ENCODE measurements at places on chromosomes 13 and 19.

GRCh38 chr19:29761575-29762232 lies 46.6 kb upstream of the C19orf12 start:
- no peak for DNase-seq

DNA sequence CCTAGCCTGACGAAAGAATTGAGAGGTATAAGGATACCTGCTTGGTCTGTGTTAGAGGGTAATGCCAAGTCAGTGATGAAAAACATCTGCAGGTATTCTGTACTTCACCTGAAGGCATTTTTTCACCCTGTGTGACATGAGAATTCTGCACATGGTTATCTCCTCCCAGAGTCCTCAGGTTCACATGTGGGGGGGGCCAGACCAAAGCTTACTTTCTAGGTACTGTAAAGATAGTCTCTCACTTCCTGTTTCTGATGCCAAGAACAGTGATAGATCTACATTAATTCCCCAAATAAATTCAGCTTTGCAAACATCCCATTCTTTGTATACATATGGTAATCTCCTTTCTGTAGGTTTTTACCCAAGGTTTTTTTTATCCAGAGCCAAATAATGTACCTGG lies 53.4 kb downstream of the GPC6 start:
- no peak for DNase-seq

GRCh38 chr13:85661675-85662074 lies 137.5 kb downstream of the SLITRK6 start:
- DNase-seq = no peak

GRCh38 chr19:34794066-34794960 lies 21.3 kb upstream of the ZNF599 start:
- no peak for DNase-seq

GRCh38 chr13:22964245-22964966 lies 216.4 kb upstream of the SGCG start:
- no peak for DNase-seq

DNA sequence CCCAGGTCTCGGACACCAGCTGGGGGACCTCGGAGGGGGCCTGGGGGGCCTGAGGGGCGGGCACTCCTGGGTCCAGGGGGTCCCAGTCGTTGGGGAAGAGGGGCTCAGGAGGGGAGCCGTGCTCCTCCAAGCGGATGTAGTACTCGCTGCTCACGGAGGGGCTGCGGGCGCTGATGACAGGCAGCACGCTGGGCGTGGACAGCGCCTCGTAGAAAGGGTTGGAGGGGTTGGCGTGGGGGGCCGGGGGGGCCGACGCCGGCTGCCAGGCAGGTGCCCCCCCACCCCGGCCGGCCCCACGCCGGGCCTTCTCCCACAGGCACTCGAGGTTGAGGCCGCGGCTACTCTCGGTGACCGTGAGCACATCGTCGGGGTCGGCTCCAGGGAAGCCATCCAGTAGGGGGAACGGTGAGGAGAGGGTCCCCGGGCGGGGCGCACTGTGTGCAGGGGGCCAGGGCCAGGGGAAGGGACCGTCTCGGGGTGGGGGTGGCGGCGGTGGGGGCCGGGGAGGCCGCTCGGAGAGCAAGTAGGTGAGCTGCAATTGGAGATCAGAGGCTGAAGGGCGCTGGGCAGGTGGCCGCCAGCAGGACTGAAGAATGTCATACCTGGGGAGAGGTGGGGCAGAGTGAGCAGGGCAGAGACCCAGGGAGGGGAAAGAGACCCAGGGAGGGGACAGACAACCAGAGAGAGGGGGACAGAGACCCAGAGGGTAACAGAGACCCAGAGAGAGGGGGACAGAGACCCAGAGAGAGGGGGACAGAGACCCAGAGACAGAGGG lies 12.1 kb downstream of the LMTK3 start:
- DNase-seq = no peak

DNA sequence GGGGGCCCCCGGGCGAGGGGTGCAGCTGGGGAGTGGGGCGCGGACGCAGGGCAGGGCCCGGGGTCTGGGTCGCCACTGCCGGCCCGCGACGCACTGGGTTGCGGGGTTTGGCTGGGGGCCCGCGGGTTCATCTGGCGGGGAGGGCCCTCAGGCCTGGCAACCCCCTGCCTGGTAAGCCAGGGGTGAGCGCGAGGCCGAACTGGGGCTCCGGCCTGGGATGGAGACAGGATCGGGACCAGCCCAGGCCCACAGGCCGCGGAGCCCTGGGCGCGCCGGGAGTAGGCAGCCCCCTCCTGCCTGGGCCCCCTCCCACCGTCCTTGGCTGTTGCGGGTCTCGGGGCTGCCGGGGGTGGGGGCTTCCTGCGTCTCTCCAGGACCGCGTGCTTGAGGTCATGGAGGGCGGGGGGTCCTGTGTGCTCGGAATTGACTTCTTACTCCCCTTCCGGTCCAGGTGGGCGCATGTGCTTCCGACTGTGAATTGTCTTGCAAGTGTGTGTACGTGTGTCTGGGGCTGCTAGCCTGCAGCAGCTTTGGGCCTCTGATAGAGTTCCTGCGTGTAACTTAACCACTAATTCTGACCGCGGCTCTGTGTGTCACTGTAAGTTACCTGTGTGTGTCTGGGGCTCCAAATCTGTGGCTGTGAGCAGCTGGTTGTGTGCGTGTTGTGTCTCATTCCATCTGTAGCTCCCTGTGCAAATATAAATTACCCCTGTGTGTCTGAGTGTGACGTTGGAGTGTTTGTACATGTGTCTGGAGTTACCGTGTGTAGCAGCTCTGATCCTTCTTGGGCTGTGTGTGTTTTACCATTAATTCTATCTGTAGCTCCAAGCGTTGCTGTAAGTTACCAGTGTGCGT lies 751 bp downstream of the GRAMD1A start:
- no peak for DNase-seq

DNA sequence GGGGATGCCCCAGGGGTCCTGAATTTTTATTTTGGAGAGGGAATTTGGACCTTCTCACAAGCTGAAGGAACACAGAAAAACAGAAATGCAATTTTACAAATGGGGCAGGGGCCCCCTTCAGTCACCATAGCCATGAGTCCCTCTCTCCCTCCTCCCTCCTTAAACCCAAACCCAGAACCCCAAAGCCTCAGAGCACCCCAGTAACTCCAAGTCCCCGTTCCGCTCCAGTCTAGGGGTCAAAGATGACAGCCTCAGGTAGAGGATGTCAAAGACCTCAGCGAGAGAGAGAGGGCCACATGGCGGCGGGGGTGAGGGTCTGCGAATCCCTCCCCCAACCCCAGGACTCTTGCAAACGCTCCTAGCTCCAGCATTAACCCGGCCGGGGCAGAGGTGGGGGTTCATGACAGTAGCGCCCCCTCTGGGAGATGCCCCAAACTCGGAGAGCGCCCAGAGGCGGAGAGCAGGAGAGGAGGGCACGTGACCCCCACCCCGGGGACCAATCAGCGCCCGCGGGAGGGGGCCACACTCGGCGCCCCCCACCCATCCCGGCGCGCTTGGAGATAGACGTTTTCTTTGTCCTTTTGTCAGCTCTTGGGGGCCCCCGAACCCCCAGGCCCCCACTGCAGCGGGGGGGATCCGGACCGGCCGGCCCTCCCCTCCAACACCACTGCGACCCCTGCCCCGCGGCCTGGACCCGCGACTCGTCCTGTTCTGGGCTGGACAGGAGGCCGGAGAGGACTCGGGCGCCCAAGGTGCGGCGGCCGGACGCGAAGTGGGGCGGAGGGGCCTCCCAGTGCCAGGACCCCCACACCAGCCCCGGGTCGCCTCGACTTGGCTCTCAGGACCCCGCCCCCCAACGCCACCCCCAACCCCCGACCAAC lies 20.8 kb upstream of the SEMA6B start:
- no peak for DNase-seq

DNA sequence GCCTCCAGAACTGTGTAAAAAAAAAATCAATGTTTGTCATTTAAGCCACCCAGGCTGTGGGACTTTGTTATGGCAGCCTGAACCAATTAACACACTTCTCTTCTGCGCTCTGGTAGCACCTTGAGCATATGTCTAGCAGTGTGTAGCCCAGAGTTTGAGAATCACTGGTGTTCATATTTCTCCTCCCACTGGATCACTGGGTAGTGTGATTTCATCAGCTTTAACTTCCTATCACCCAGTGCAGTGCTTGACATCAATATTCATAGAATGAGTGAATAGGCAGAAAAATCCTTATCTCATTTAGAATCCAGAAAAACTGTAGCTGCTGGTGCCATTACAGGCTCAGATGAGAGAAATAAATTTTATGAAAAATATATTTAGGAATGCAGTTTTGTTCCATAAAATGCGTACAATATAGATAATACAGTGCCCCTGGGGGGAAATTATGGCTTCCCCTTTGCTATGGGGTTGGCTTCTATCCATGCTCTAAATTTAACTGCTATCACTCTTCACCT lies 30.7 kb upstream of the WASF3 start:
- no peak for DNase-seq

- no peak for DNase-seq
Observed at GRCh38 chr13:112712451-112713207, 22.8 kb downstream of the ATP11A start.

GRCh38 chr13:39274739-39275325 lies 236.6 kb downstream of the NHLRC3 start:
- no peak for DNase-seq

- no peak for DNase-seq
Observed at GRCh38 chr13:21657538-21657937, 13.3 kb upstream of the FGF9 start.

DNA sequence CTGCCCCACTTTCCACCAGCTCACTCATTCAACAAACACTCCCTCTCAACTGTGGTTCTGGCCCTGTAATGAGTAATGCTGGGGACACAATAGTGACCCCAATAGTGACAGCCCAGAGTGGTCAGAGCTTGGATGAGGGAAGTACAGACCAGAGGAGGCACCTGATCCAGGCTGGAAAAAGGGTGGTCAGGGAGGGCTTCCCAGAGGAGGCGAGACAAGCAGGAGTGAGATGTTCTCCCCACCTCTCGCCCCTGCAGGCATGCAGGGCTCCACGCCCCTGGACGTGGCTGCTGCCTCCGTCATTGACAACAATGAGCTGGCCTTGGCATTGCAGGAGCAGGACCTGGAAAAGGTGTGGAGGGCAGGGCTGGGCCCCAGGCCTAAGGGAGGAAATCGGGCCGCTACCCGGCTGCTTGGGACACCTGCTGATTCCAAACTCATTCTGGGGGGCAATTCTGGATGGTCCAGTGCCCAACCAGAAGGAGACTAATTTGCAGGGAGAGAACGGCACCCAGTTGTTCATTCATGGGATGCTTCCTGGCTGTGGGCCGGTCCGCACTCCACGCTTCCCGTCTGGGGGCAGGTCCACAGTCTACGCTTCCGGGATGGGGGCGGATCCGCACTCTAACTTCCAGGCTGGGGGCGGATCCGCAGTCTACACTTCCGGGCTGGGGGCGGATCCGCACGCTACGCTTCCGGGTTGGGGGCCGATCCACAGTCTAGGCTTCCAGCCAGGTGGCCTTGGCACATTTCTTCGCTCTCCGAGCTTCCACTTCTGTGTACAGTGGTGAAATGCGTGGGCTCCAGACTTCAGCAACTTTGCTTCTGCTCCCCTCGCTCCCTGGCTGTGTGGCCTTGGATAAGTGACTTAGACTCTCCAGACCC lies 63.4 kb downstream of the RYR1 start:
- DNase-seq = no peak

DNA sequence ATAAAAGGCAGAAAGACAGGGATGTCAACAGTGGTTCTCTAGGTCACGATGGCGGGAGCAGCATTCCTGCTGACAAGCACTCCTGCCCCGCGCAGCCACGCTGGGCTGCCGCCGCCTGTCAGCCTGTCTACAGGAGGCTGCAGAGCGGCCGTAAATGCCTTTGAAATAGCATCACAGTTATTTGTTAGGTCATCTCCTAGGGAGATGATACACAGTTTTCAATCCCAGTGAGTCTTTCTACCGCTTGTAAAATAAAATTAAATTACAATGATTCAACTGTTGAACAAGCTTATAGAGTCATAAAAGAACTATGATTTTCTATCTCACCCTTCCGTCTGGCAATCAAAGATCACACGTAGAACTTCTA lies 7.3 kb upstream of the SLC7A9 start:
- DNase-seq = no peak

DNA sequence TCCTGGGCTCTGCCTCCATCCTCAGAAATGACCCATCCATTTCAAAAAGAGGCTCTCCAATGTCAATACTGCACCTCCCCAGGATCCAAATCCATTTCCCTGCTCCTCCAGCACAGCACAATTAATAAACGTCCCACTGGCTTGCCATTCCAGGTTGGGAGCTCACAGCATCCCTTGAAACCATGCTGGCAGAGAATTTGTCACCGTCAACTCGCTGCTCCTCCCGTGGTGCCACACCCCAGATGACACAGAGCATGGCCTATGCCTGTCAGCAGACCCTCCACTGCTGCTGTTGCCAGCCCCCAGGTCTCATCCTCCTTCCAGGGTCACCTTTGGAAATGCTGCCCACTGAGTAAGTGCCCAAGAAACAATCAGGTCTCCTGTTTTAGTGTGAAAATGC lies 53.0 kb upstream of the UQCRFS1 start:
- no peak for DNase-seq

GRCh38 chr13:26727122-26727521 lies 33.5 kb downstream of the GPR12 start:
- DNase-seq = no peak
